ENCODE measurements at places on chromosomes 6 and 20.

DNA sequence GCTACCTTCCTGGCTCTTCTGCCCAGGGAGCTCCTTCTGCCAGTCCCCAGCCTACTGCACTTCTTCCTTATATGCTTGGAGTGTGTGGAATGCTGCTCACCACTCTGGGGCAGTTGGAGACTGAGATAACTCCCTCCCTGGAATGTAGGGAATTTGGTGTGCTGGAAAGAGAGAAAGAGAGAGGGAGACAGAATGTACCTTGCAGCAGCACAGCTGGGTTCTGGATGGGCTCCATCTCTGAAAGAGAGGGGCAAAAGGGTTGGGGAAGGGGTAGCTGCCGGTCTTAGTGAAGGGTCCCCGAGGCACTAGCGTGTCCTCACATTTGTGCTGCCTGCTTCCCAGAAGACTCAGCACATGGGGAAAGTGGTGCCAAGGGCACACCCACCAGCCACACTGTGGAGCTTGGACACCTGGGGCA is 40.2 kb upstream of the DDR1 start:
- DNase-seq = no peak

DNA sequence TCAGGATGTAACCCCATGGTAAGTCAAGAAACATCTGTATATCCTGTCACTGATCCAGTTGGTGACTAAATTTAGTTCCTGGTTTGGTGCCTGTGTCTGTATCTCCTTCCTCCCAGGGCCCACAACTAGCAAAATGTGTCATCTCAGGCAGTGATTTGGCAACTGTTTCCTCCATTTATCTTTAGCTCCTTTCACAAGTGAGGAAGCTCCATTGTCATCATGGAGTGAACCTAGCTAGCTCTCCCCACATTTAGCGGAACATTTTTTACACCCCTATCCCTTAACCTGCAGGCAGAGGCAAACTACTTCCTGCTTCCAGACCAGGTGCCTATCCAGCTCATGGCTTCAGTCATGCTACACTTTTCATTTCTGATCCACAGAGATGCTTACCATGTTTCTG is 99.5 kb downstream of the IPCEF1 start:
- DNase-seq = no peak

DNA sequence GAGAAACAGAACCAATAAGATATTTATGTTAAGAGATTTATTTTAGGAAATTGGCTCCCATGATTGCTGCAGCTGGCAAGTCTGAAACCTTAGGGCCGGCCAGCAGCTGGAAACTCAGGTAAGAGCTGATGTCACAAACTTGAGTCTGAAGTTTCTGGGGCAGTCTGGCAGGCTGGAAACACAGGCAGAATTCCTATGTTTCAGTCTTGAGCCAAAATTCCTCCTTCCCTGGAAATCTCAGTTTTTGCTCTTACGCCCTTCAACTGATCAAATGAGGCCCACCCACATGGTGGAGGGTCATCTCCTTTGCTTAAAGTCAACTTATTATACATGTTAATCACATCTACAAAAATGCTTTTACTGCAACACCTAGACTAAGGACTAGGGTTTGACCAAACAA is 184.1 kb downstream of the SOD2 start:
- no peak for DNase-seq

GRCh38 chr6:45845567-45845966 is 170.1 kb downstream of the CLIC5 start:
- DNase-seq = no peak

DNA sequence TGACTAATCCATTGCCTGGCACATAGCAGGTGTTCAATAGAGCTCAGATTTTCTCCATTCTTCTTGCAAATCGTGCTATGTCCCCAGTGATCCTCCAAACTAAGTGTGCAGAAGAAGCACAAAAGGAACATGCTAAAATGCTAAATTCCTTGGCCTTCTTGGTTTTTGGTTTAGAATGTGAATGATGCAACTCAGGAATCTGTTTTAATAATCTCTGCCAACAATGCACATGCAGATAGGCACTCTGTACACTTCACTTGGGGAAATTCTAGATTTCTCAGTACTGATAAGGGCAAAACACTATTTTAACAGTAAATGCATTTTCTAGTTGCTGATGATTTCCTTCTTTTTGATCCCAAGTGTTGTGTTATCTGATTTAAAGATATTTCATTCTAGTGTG is 35.2 kb downstream of the SLC22A1 start:
- no peak for DNase-seq

DNA sequence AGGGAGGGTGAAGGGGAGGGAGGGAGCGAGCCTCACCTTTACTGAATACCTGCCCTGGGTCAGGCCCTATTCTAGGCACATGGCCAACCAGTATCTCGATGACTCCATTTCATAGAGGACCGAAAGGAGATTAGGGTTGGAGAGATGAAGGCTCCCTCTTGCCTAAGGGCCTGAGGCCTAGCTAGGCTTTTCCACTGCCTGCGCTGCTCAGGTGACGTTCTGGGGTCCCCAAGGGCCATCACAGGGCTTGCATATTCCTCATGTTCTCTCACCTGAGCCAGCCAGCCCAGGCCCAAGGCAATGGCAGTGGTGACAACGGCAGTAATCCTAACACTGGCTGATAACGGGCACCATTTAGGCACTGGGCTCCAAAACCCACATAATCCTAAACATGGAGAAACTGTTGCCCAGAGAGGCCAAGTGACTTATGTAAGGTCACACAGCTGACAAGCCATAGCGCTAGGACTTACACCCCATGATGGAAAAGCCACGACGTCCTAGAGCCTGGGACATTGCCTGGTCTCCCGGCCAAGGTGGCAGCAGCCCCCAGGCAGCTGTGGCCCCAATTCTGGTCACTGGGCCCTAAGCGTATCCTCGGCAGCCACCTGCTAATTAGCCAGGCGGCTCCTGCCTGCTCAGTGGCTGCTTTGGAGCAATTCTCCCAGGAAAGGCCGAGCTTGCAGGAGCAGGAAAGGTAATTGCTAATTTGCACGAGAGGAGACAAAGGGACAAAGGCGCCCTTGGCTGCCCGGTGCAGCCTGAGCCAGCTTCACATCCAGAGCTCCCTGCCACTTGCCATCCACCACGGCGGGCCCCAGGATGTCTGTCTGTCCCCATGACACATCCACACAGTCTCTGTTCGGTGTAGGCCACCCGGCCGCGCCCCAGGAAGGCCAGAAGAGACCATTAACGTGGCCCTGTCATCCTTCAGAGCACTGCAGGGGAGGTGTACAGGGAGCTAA is 21.5 kb downstream of the NOL4L start:
- DNase-seq = no peak

DNA sequence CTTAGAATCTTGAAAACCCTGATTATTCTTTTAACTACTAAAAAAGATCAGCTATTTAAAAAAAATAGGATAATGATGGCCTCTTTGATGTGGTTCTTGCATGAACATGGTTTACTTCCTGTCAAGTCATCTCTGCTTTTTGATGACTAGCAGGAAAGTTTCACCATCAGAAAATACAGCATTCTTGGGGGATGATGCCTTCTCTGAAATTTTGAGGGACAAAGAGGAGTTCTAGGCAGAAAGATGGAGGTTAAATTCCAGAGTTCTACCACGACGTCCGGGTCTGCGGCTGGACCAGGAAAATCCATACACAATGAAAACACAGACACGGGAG is 130.4 kb downstream of the OLIG3 start:
- no peak for DNase-seq

DNA sequence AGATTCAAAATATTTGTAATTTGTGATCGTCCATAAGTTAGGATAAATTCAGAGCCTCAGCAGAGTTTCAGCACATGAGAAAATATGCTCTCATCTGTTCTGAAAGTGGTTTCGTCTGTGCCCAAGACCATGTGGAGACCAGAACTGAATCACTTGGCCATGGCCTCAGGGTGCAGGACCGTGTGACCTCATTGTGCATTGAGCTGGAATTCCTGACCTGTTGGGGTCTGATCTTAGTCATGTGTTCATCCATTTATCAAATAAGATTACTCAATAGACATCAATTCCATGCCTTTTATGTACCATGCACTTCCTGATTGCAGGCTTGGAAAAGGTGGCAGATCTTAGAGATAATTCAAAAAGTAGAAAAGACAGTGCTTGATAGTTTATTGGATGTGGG is 680.5 kb downstream of the QKI start:
- no peak for DNase-seq

GRCh38 chr6:137661601-137662000 is 167.4 kb upstream of the OLIG3 start:
- DNase-seq = no peak

DNA sequence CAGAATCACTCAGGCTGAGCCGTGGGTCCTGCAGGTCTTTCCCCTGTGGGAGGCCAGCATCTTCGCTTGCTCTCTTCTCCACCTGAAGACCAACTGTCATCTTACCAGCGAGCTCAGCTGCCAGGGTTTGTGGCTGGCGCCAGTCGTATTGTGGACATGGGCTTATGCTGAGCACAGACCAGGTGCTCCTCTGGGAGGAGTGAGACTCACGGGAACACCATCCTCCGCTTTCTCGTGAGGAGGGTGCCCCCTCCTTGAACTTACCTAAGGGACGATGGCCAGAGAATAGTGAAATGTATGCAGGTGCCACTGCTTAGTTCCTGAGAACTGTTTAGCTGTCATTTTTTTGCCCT is 17.1 kb downstream of the WRNIP1 start:
- no peak for DNase-seq

DNA sequence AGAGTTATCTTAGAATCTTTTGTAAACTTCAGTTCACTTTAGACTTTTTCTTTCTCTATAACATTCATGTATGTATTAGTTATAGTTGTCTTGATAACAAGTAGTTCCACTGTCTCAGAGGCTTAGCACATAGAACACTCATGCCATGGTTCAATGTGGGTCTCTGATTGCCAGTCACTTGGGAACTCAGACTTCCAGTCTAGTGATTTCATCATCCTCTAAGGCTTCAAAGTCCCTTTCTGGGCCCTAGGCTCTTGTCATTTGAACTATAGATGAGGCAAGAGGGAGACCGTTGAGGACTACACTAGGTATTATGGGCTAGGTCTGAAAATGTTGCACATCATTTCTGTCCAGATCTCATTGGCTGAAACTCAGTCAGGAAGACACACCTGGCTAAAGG is 8.4 kb upstream of the EEF1E1 start:
- no peak for DNase-seq

DNA sequence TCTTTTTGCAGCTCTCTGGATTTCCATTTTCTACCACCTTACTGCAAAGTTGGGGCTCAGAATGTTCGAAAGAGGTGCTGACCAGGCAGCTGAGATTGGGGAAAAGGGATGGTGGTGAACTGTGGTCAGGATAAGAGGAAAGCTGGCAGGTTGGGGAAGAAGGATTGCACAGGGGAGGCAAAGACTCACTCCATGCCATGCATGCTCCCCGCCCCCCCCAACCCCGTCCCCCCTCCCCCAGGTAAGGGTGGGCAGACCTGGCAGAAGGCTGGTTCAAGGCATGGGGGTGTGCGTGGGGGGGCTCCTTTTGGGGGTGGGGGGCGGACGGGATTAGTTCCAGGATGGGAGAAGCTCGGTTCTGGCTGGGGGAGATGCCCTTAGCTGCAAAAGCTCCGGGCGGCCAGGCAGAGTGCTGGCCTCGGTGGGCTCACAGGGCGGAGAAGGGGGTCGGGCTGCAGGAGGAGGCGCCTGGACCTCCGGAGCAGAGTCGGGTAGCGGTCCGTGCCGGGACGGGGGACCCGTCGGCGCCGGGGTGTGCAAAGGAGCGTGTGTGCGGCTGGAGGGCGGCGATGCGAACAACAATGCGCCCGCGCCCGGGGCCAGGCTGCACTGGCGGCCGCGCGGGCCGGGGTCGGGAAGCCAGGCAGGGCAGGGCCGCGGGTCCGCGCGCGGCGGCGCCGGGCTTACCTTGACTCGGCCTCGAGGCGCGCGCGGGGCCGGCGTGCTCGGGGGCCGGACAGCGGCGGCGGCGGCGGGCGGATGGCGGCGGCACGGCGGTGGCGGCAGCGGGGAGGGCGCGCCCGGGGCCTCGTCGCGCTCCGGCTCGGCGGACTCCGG is 880 bp downstream of the ADNP start:
- peak; percentile 26 for DNase-seq

DNA sequence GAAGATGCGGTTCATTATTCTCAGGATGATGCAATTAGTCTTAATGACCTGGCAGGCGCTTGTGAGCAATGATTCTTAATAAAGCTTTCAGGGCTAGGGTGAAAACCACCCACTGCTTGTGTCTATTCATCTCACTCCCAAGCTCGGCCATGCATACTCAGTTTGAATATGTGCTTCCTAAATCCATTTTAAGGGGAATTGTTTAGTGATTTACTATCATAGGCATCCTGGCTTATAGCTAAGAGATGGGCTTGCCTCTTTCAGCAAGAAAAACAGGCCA is 141.1 kb upstream of the SLC24A3 start:
- no peak for DNase-seq

GRCh38 chr6:6890400-6890858 is 217.3 kb upstream of the RREB1 start:
- DNase-seq = peak; percentile 56

DNA sequence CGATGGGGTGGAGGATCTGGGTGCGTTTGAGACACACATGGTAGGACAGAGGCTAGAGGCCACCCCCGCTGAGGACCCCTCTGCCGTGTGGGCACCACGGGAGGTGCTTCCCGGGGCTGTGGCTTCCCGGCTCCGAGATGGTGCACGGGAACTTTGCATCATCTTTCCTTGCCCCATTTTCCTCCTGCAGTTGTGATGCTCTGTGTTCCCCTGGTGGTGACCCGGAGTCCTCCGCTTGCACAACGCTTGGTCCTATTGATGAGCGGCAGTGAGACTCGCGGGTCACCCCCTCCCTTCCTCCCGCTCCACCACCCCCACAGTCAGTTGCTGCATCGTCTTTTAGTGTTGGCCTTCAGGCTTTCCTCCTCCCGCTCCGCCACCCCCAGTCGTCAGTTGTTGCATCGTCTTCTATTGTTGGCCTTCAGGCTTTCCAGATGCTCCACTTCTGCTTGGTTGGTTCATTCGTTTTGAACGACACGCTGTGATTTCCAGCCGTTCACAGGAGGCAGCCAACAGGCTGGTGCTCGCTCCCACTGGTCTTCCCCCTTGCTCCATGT is 37.3 kb downstream of the PYGB start:
- peak; percentile 6 for DNase-seq

DNA sequence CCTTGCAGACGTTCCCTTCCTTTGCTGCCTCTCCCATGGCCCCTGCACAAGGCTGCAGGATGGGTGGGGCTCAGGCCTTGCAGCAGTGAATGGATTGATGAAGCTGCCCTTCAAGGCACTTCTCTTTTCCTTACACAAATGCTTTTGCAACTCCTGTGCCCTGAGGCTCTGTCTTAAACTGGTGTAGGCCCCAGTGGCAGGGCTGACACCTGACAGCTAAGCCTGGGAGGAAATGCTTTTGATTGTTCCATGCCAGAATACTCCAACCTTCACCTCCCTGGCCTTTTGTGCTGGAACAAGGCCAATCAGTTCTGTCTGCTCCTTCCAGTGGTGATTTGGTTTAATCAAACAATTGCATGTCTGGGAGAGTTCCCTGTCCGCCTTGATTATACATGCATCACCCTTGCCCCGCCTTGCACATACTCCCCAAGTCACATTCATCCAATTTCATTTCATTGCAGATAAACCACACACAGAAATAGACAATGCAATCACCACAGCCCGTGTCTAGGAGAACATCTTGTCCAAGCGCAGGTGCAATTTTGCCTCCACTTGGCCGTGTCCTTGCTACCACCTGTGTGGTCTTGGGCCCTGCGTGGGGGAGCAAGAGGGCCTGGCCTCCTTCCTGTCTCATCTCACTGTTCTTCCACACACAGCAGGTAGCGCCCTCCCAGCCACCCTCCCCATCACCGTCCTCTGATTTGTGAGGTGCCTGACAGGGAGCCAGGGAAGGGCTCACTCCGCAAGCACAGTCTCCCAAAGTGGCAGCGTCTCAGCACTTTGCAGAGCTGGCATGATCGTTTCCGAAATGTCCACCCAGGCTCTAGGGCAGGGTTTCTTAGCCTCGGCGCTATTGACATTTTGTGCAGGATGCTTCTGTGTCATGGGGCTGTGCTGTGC is 120.4 kb downstream of the CDH26 start:
- DNase-seq = no peak

GRCh38 chr6:142856624-142857232 is 88.2 kb downstream of the HIVEP2 start:
- DNase-seq = peak; percentile 32
